SHP77 (cell line): ENCODE measurements at places on chromosomes 5 and 9.
A peak's percentile ranks its signal among the peaks of the same experiment; 100 is the strongest.

GRCh38 chr5:62643556-62644451, 65.2 kb downstream of the LRRC70 start:
- DNase-seq = peak; percentile 21

DNA sequence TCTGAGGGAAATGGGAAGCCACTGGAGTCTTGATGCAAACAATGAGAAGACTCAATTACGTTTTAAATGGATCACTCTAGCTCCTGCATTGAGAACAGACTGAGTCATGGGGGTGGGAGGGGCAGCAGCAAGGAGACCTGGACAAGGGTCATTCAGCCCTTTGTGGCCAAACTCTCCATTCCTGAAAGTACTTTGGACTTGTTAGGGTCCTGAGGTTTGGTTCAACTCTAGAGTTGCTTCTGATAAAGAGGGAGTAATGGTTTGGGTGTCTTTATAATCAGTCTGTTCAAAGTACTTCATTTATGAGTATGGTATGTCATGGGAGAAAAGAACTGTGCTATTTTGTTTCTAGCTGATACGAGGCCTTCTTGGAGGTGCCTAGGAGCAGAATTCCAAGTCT, 67.7 kb upstream of the SMIM32 start:
- no peak for DNase-seq

- no peak for DNase-seq
Observed at GRCh38 chr5:16538006-16538405, 72.4 kb upstream of the ZNF622 start.

DNA sequence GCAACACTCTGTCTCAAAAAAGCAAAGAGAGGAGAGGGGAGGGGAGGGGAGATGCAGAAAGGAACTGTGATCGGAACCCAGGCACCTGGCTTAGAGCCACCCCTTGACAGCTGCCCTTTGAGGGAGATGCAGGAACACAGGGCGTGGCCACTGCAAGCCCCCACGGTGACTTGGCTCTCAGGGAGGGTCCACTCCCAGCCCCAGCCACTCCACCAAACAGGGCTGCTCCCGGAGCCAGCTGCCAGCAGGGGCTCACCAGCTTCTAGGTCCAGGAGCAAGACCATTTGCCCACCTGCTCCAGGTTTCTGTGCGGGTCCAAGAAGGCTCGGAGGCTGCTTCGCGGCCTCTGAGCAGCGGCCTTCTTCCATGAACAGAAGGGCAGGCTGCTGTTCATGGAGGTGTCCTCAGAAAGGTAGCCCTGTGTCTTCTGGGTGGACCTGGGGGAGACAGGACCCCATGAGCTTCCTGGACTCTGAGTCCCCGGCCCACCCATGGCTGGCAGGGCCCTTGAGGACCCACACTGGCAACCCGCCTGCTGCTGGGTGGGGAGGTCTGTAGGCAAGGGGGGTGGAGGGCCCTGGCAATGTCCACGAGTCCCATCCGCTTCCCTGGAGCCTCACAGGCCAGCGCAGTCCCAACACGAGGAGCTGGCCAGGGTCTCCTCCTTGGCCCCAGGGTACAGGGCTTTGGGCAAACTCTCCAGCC, 7.9 kb downstream of the C9orf50 start:
- no peak for DNase-seq

DNA sequence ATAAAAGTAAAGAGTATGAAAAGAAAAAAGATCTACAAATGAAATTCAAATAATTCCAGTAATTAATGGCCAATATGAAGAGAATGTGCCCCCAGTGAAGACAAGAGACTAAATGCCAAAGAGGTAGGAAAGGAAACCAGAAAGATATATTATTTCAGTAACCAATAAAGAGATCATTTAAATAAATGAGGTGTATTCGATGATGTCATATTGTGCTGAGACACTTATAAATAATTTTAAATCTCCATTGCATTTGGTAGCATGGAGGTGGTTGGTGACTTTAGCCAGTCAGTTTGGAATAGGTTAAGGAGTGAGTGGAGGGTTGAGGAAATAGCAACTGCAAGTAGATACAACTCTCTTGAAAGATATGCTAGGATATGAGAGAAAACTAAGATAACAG, 417.7 kb upstream of the PTGER4 start:
- no peak for DNase-seq

DNA sequence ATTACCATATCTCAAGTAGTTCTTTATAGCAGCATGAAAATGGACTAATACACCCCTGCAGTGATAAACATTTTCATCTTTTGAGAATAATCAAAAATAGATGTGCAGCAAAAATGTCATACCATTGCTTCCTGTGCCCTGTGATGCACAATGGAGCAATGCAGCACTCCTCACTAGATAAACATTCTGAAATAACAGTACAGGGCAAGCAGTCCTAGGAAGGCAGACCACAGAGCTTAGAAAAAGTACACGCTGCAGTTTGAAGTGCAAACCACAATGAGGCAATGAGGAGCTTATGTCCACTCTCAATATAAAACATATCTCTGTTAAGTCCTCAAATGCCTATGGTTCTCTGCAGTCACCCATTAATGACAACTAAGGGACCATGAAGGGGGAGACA, 367.6 kb downstream of the PDE4D start:
- no peak for DNase-seq

GRCh38 chr5:107224272-107224671, 446.5 kb downstream of the EFNA5 start:
- no peak for DNase-seq

DNA sequence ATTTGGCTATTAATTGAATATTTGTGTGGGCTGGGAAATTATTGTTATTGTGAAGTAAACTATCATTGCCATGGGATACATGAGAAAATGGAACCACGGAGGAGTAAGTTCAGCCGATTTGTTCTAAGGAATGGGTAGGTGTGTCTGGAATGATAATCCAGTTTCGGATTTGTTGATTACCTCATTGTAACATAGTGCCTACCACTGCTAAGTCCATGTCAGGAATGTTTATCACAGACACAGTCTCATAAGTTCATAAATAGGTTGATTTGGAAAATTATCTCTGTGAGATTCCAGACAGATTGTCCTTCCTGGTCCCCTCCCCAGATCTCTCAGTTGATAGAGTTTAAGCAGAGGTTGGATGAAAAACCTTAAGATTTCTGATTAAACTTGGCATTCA, 78.1 kb upstream of the MAST4 start:
- no peak for DNase-seq

DNA sequence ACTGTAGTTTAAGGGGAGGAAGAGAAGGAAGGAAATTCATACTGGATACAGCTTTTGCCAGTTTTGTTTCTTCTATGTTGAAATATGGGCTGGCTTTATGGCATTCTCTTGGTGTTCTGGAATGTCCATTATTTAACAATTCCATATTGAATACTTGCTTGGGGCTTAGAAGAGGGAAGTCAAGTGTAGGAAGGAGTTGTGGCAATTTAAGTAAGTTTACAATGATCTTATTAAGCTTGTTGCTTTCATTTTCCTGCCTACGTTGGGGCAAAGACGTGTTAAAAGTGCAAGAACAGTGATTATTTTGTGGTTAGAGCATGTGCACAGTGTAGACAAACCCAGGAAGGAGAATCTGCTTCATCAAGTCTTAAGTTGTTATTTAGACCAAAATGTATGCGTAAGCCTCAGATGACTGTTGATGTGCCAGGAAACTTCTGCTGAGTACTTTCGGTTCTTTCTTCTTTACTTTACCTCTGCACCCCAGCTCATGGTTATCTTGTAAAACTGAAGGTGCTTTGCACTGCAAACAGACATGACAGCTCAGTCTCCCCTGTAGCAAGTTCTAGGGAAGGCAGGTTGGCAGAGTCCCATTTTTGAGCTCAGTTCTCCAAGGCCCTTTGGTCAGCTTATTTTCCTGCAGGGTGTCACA, 75.8 kb downstream of the F2RL2 start:
- DNase-seq = no peak

DNA sequence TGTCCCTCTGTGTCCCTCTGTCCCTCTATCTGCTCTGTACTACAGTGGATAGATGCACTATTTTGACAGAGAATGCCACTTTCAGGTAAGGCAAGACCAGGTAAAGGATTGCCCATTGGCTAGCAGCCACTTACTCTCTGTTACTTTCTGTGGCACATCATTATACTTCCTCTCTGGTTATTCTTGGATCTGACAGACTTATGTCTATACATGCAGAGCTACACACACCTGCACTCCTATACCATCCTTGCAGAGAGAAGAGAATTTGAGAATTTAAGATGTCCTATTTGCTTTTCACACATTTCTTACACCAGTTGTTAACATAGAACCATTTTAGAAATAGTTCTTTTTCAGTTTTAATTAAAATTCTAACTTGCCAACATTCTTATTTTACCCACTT, 163.7 kb upstream of the SLC12A2 start:
- DNase-seq = no peak

DNA sequence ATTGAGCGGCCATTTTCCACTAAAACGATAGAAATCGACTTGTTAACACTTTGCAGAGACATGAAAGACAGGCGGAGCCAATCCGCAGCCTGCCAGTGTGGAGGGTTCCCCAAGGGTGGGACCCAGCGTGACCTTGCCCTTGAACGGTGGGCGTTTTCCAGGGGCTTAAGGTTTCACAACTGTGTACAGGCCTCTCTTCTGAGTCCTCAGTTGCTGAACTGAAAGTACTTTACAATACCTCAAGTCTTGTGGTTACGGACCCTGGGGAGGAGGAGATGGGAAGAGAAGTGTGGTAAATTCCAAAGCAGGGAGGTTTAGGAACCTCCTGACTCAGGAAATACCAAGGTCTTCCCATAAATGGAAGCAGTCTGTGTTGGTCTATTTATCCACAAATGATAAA, 68.2 kb upstream of the CKMT2 start:
- DNase-seq = no peak

DNA sequence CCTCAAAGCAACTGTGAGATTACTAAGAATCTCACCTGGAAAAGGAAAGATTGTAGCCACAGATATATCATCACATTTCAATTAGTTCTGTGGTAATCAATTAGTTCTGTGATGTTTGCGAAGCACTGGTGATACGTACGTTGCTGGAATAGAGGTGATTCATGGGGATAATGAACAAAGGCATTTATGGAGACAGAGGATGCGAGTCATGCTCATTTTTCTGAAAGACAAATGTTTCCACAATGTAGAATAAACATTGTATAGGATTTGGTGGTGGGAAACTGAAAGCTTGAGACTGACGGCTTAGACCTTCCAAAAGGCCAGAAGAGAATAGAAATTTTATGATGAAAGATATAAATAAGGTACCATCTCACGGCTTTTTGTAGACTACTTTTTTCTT, 507.3 kb upstream of the TYRP1 start:
- no peak for DNase-seq

GRCh38 chr9:38144421-38144820, 75.4 kb upstream of the SHB start:
- no peak for DNase-seq

- no peak for DNase-seq
Observed at GRCh38 chr9:119831309-119831708, 462.1 kb upstream of the BRINP1 start.

DNA sequence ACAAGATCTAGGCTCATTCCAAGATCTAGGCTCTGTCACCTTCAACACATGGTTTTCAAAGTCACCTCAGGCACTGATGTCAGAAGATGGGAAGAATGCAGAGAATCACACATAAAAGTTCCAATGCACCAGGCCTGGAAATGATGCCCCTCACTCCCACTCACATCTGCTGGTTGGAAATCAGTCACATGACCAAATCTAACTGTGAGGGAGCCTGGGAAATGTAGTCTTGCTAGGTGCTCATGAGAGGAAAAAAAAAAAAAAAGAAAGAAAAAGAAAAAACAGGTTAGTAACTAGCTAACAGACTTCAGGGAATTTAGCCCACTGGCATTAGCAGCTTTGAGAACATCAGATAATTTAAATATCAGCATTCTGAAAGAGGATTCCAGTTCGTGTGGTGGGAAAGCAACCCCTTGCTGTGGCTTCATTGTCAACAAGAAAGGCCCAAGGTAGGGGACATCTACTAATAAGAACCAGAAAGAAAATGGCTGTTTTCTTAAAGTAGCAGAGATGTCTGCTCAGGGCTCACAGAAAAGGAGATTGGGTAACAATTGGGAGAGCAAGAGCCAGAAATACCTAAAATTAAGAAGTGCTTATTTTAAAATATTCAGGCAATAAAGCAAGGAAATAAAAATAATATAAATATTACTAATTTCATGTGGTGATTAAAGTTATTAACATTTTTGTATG, 614.3 kb downstream of the ACTL7B start:
- no peak for DNase-seq

DNA sequence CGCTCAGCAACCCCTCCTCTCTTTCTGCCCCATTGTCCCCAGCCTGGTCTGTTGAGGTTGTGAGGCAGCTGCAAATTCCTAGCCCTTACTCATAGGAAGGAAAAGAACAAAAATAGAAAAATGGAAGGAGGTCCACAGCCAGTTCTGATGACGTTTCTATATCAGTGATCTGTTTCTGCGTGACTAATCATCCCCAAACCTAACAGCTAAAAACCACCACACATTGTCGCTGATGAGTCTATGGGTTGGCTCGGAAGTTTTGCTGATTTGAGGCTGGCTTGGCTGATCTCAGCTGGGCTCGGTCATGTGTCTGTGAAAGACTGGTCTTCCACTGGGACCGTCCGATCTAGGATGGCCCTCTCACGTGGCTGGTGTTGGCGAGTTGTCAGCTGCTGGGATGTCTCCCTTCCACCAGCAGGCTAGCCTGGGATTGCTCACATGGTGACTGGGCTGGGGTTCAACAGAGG, 200.6 kb upstream of the ZNF618 start:
- DNase-seq = no peak

DNA sequence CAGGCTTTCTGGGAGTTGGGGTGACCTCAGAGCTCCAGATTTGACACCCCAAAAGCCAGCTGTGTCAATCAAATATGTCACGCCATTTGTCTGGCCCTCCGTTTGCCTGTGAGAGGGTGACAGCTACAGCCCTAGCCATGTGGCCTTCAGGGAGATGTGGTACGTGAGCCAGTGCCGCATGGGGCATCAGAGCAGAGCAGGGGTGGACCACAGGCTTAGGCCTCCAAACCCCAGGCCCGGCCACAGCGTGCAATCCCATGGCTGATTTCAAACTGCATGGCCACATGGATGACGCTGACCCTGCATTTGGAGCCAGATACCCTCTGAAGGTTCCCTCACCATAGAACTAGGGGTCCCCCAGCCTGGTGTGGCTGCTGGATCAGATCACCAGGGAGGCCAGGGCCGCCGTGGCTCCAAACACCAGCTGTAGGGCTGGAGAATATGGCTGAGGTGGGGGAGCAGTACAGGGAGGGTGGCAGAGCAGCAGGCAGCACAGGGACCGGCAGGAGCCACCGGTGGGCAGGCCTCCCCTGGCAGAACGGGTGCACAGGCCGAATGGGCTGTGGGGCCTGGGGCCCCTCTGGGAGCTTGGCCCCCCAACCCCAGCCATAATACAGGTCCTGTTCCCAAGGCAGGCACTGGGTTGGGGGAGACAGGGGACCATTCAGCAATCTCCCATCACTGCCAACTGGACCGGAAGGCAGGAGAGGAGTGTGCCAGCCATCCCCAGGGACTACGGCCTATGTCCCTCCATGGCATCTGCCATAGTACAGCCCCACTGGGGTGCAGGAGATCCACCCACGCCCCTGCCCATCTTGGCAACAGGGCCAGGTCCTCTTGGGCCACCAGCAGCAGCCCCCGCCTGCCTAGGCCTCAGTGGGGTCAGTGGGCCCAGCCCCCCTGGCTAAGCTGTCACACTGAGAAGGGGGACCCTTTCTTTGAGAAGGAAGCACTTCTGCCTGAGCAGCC, 1.5 kb downstream of the SAPCD2 start:
- no peak for DNase-seq
